ENCODE measurements at places on chromosomes 6 and 20.

DNA sequence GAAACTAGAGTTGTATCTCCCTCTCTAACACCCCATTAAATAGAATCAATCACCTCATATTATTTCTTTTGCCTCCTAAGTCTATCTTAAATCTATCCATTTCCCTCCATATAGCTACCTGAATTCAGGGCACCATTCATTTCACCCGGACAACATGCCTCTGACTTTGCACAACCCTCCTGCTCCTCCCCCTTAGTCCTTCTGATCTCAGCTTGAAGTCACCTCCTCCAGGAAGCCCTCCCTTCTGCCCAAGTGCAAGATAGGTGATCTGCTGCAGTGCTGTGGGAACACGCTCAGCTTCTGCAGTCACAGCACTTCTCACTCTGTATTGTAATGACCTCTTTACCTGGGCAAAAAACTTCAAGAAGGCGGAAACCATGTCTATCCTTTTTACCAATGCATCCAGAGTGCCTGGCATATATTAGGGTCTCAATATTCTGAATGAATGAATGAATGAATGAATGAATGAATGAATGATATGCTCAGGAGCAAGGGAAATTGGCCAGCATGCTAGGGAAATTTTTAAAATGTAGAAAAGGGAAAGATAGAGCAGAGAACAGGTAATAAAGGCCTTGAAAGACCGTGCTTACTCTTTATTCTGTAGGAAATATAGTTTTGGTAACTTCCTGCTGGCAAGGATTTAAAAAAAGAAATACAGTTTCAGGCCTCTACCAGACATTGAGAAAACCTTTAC lies 41.7 kb downstream of the MBOAT1 start:
- no peak for DNase-seq

DNA sequence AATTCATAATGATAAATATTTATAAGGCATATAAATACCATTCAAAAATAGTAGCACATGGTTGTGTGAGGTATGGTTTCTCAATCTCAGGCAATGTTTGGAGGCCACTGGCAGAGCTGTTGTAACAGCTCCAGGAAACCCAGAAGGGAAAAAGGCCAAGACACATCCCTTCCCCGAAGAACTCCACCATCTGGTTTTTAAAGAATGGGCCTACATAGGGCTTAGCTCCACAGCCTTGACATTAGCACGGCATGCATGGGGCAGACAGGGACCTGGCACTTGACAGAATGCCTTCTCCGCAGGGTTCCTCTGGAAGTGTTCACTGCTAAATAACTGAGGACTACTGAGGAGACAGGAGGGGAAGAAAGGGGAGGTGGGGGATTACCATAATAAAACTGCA lies 16.1 kb upstream of the FOXO3 start:
- no peak for DNase-seq

DNA sequence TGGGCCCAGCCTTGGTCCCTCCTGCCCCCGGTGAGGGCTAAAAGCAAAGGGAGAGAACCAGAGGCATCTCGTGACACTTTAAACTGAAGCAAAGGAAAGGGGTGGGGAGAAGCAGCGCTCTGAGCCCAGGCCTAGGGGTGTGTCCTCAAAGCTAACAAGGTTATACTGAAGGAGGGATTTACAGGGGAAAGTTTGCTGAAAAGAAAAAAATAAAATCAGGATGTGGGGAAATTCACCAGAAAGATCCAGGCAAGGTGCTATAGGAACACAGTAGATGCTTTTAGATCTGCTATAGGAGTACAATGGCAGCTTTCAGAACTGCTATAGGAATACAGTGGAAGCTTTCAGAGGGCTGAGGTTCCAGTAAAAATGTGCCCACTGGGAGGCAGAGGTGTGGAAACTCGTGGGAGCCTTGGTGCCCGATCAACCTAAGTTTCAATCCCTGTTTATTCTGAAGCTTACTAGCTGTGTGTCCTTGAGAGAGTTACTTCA lies at the start of gene COL9A1:
Gene COL9A1, minus strand, starts transcription at position 51 of the 492 bp plus-strand sequence. CDS start 160 bp downstream, outside the sequence.
- DNase-seq = no peak

DNA sequence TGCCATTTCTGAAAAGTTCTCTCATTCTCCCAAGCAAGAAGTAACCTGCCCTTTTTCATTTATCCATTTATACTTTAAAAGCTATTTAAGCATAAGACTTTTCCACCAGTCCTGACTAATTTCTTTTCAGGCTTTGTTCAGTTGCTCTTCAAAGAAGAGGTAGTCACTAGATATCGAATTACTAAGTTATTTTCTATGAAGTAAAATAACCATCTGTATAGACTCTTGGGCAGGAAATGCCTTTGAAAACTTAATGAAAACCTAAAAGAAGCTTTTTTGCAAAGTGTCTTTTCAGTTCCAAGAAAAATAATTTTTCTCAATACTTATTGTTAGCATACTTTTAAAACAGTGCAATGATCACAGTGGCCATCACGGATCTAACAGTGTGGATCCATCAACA lies 31.3 kb upstream of the LAMP5 start:
- DNase-seq = no peak

DNA sequence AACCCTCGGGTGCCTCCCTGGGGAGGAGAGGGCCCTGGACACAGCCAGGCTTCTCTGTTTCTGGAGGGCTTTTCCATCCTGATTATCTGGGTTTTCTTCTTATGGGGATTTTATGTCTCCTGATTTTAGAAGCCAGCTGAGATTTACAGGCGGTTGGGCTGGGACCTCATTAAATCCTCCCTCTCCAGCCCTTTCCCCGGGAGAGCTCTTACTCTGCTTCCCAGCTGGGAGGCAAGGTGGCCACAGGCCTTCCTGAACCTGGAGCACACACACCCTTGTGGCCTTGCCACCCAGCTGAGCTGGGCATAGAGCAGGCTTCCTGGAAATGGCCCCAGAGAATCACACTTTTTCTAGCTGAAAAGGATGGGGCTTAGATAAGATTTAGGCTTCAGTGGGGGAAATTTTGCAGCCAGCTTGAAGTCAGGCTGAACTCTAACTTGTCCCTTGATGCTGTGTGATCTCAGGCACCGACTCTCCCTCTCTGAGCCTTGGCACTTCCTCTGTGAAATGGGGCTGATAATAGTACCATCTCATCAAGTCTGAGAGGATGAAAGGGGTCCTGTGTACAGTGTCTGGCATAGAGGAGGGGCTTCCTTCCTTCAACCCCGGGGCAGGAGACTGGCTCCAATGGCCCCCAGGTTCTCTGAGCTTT lies 16.6 kb downstream of the VSTM2L start:
- peak; percentile 40 for DNase-seq

- no peak for DNase-seq
Measured at GRCh38 chr6:6351511-6352025, 31.1 kb upstream of the F13A1 start.

GRCh38 chr20:14126856-14127255 lies 131.5 kb downstream of the MACROD2 start:
- DNase-seq = no peak

- DNase-seq = no peak
Measured at GRCh38 chr6:29633534-29633905, 537 bp upstream of the GABBR1 start.

DNA sequence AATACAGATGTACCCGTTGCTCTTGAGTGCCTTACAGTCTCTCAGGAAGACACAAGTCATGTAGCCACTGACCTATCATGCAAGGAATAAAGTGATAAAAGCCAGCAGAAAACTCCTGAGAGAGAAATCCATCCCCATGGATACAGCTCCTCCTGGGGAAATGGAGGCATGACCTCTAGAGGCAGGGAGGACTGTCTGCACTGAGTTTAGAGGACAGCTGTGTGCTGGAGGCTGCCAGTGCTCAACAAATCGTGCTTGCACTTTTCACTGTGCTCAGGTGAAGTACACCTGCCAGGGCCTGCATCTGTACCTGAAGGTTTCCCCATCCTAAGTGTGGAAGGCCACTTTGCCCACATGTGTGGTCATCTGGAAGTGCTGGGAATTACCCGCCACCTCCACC lies 12.1 kb downstream of the CD93 start:
- no peak for DNase-seq

GRCh38 chr20:33000802-33001466 lies 3.3 kb downstream of the SUN5 start:
- DNase-seq = no peak

DNA sequence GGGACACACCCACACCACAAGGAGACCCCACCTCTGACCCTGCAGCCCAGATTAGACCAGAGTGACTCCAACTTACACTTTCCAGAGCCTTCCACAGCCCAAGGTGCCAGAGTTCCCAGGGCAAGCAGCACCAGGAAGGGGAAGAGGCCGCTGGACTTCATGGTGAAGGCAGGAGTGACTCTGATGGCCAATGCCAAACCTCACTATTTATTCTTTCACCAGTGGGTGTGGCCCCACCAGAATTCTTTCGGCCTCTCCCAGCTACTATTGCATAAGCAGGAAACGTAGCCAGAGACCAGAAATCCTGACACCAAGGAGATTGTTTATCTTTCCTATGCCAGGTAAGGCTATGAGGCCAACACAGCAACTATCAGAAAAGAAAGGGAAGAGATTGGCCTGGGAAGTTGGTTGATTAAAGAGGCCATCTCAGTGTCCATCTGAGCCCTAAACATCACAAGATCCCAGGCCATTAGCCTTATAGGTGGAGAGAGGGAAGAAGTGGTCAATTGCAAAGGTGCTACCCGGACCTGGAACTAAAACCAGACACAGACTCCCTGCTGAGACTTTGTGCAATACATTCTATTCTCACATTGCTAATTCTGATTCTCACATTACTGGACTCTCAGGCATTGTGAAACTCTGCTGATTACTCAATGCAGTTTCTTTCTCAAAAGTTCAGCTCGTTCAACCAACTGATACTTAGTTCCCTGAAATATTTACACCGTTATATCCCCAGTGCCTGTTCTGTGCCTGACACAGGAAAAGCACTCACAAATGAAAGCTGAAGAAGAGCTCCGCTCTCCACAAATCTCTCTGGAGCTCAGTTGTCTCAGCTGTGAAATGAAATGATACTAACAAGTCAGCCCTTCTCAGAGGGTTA lies at the start of gene SLPI:
Gene SLPI, minus strand, starts transcription at position 182 of the 880 bp plus-strand sequence. Its CDS starts 21 bp downstream, at position 161.
- DNase-seq = no peak

- no peak for DNase-seq
Measured at GRCh38 chr6:47674673-47675072, 23.7 kb upstream of the ADGRF4 start.

DNA sequence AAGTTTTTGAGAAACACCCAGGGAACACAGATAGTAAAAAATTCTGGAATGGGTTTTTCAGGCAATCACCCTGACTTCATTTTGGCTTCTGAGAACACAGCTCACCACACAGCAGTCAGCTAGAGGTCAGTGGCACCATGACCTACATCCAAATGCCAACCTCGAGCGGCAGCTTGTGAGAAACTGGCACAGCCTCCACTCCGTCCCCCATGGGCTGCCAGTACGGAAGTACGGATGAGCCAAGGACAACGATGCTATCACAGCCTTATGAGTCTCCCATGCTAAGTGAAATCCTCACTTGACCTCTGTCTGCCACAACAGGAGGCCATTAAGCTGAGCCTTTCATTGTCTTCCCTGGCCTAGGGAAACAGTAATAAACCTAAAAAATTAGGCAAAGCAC lies 32.0 kb downstream of the KIF16B start:
- DNase-seq = no peak

DNA sequence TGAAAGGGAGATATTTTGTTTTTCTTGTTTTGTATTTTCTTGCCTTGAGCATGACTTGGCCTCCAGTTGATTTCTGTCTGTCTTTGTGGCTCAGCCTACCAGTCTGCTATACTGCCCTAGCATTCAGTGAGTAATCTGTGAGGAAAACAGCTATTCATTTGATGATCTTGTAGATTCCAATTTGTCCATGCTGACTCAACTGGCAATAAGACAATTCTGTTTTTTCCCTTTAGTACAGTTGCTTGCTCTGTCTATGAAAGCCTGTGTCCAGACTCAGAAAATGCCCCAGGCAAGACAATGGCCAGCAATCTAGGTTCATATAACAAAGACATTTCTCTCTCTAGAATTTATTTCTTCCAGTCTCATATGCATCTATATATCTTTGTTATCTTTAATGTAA lies 10.9 kb upstream of the SOX4 start:
- DNase-seq = no peak

GRCh38 chr20:30511322-30512030 lies 746.0 kb upstream of the DEFB115 start:
- no peak for DNase-seq

DNA sequence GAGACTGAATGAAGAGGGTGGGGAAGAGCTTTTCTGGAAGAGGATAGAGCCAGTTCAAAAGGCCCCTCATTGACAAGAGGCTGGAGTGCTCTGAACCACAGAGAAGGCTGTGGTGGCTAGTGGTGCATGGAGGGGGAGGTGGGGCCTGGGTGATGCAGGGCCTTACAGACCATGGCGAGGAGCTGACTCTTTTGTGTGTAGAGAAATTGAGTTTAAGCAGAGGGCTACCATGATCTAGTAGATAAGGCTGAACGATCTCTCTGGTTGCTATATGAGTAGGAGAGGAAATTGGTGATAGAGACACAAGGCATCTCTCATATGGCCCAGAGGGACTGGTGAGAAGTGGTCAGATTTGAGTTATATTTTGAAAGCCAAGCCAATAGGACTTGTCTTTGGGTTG lies 137.6 kb downstream of the UST start:
- DNase-seq = no peak

DNA sequence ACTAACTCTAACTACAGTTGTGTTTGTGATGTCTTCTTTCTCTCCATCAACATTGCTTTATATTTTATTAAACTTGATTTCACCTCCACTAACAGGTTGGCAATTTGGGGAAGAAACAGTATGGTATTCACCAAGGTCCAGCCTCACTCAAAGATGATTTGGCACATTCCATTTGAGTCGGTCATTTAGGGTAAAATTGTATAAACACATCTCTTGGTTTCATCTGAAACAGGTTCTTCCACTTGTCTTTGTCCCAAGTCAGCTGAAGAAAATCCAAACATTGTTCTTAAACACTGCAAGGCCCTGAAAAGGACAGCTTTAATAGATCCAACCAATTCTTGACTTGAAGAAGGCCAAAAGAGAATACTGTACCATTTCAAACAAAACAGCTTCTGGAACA lies 104.9 kb upstream of the NT5E start:
- no peak for DNase-seq

- DNase-seq = no peak
Measured at GRCh38 chr6:144285548-144285797, 338 bp downstream of the UTRN start.

DNA sequence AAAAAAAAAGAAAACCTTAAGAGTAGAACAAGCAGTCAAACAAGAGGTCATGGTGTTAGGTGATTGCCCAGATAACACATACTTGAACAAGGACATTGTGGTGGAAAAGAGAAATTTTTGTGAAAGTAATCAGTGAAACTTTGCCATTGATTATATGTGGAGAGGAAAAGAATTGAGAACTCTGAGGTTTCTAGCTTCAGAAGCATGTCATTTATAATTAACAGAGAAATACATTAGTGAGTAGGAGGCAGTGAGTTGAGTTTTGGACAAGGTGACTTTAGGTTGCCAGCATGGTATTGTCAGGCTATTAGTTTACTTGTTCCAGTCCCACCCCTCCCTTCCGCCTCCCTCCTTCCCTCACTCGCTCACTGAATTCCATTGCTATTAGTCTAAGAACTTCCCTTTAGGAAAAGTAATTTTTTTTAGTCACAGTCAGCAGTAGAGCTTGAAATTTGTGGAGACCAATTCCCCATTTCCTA lies 17.2 kb downstream of the TAB2 start:
- no peak for DNase-seq
